ENCODE measurements at places on chromosomes 5 and 9.

DNA sequence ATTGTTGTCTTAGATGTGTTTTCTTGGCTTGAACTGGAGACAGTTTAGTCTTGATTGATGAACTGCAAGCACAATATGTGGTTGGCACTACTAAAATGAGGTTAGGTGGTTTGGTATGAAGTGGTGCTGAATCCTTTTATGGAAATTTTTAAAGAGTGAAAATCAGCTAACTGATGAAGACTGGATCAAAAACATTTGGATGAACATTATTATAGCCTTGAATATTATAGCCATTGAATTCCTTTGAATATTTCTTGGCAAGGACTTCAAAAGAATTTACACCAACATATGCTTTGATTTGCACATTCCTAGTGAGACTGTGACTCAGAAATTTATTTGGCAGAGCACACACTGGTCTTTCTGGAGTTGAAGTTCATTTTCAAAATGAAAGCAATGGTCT, 318.3 kb downstream of the CHSY3 start:
- DNase-seq, result no peak

DNA sequence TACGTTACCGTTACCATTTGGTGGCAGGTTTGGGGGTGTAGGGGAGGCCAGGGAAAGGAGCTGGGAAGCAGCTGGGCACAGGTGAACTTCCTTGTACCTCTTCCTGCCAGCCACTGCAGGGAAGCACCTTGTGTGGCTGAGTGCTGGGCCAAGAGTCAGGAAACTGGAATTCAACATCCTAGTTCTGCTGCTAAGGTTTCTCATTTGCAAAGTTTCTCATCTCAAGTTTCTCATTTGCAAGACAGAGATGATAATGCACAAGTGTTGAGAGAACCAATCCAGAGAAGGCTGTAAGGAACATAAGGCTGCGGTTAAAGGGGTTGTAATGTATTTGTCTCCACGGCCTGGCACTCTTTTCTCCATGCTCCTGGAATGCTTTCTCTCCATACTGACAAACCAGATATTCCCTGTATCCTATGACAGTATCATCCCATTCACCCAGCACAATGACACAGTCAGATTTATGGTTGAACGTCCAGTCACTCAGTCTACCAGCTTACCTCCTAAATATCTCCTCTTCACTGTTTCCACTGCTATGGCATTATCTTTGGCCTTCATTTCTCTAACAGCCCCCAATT, 33.6 kb upstream of the LARP1 start:
- no peak for DNase-seq

- no peak for DNase-seq
Observed at GRCh38 chr5:177023303-177023664, 788 bp downstream of the ZNF346 start.

- DNase-seq, result no peak
Observed at GRCh38 chr5:2929779-2930178, 178.3 kb upstream of the IRX2 start.

DNA sequence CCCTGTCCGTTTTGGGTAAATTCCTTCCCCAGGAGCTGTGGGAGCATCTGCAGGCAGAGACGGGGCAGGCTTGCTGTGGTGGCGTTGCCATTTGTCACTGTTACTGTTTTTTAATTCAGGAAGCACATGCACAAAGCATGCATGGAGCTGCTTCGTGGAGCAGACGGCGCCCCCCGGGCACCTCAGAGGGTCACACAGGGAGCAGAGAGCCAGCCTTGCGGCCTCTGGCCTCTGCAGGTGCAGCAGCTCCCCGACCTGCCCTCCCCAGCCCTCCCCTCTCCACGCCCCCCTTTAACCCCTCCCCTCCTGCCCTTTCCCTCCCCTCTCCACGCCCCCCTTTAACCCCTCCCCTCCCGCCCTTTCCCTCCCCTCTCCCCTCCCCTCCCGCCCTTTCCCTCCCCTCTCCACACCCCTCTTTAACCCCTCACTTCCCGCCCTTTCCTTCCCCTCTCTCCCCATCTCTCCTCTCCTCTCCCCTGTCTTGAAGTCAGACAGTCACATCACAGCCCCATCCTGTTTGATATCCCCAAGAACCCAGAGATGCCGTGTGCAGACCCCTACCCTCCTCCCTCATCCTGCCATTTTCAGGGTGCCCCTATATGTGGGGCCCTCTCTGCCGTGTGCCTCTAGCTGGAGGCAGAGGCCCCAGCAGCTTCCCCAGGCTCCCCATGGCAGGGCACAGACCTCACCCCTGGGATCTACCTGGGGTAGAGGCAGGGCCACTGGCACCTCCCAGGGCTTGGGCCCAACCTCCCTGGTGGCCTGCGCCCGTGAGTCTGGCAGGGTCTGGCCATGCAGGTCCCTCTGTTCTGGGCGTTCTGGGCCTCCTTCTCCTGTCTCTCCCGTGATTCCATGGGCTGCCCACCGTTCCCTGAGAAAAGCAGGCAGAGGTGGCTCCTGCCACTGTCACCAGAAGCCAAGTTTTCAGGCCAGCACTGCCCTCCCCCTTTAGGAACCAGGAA, 29.6 kb upstream of the UBAC1 start:
- DNase-seq, result peak; percentile 79

DNA sequence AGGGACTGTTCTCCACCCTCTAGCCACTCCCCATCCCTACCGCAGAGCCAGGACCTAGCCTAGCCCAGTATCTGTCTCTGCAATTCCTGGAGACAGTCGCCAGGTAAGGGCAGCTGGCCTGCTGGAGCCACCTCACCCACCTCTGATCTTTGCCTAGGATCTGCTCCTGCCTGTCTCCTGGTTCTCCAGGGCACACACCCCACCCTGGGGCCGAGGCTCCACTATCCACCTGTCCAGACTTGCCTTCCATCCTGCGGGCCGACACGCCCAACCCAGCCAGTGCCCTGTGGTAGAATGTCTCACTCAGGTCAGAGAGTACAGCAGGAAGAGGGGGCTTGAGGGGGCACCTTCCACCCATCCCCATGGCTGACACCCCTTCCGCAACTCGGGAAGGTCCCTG, 15.7 kb upstream of the AQP7 start:
- DNase-seq, result no peak

GRCh38 chr5:118146824-118147223, 841.5 kb downstream of the DTWD2 start:
- DNase-seq, result no peak

GRCh38 chr5:6736106-6736505, 22.9 kb downstream of the TENT4A start:
- DNase-seq, result no peak

GRCh38 chr5:8907168-8907868, 638.6 kb downstream of the SEMA5A start:
- DNase-seq, result no peak

GRCh38 chr5:56449071-56449640, 216.0 kb upstream of the ANKRD55 start:
- DNase-seq, result no peak

DNA sequence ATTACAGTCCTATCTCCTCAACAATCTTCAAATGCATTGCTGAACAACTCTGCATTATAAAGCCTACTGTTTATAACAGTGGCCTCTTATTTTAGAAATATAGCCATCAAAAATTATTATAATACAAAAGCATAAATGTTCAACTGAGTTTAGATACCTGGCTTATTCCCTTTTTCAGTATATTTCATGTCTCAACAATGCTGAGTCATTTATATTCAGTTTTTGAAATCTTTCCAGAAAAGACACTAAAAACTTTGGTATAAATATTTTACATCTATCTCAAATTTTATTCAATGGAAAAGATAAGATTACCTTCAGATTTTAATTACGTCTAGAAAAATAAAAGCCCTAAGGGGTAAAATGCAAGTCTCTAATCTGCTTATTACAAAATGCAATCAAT, 37.9 kb downstream of the LURAP1L start:
- no peak for DNase-seq

- no peak for DNase-seq
Observed at GRCh38 chr9:4591123-4591500, 71.0 kb upstream of the PLPP6 start.

DNA sequence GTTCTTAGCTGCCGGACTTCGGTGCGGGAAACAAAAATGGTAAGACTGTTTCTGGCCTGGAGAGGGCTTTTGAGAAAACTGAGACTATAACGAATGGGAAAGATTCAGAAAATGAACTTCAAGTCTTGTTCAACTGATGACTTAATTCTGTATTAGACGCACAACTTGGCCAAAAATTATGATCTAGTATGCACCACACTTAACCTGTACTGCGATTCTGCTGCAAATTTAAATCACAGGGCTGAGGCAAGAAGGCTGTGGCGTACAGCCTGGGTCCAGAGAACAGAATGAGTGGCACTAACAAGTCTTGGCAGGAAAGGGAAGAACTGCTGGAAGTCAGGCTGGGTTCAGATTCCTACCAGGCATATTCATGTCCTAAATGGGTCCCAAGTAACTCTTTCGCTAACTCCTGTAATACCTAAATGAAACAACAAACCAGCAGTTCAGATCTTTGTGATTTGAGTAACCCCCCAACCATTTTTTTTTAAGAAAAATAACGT, 781 bp upstream of the COL23A1 start:
- DNase-seq, result no peak

DNA sequence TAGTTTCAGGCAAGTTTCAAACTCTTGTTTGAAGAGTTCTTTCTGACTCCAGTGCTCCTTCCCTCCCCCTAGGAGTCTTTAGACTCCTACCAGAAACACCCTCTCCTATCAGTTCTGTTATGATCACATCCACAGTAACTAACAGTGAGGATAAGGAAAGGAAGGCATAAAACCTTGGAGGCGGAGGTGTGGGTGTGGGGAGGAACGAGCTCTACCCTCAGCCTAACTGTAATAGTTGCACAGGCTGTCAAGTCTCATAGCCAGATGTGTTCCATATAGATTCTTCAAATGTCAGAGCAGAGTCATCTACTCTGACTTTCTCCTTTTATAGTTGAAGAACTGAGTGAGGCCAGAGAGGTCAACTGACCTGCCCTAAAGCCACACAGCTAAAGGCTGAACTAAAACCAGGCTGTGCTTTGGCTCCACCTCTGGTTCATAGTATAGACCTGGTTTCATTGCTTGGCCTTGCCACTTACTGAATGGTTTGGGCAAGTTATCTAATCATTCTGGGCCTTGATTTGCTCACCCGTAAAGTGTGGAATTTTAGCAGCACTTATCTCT, 34.4 kb upstream of the PIK3R1 start:
- no peak for DNase-seq

DNA sequence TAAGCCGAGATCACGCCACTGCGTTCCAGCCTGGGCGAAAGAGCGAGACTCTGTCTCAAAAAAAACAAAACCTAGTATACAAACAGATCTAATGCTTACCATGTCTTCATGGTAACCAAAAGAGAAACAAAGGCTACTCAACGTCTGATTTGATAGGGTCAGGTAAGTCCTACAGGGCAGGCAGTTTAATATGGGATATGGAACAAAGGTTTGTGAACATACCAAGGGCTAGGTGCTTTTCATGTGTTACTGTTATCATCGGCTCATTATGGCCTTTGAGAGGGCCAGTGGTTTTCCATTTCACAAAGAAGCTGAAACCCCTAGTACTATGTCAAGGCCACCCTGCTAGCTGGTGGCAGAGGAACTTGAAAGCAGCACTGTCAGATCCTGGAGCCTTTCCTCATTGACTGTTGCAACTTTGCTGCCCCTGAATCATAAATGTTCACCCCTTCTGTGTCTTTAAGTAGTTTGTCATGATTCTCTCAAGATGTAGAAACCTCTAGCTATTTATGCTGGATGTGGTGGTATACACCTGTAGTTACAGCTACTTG, 5.1 kb downstream of the IQGAP2 start:
- DNase-seq, result no peak

- DNase-seq, result peak; percentile 15
Observed at GRCh38 chr5:113487416-113487780, 855 bp downstream of the MCC start.

- no peak for DNase-seq
Observed at GRCh38 chr5:136195971-136196820, 3.2 kb upstream of the SMIM32 start.

DNA sequence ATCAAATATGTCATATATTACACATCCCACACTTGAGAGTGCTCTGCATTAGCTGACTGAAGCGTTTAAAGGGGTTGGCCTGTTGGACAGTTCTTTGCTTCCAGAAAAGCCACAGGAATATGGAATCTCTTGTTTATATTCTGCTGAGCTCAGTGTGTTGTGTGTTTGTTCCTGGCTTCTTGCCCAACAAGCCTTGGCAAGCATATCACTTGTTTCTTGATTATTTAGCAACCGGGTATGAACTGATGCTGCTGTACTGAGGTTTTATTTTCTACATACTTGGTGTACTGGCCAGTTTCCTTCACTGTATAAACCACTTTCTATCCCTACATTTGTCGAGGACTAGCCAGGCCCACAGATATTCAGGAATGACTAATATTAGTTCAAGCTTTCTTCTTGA, 378.9 kb downstream of the KCTD16 start:
- no peak for DNase-seq

DNA sequence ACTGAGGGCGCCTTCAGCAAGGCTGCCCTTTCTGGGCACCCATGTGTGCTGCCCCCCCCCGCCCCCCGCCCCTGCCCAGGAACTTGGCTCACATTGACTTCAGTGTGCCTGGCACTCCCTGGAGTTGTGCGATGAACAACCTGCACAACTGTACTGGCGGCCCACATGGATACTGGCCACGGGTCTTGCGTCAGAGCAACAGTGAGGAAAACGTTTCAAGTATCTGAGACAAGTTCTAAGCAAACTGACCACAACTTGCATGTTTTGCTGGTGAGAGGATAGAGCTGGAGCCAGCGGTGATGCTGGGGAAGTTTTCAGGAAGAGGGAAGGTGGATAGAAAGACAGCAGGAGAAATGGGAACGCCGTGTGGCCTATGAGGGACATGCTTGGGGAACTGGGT, 45.4 kb downstream of the HABP4 start:
- DNase-seq, result no peak

DNA sequence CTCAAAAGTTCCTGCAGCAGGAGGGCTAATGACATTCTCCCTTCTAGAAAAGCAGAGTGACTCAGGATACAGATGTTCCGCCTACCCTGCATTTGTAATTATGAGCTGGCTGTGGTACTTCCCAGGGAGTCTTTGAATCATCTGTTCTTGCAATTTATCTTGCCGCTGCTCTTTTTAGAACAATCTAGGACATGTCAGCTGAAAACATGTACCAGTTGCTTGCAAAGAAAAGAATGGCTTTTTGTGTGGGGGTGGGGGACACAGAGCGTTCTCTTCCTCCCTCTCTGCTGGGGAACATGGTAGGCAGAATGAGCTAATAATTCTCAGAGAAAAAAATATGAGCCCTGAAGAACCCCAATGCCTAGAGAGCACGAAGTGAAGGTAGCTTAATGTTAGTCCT, 51.7 kb upstream of the TUT7 start:
- peak; percentile 58 for DNase-seq

DNA sequence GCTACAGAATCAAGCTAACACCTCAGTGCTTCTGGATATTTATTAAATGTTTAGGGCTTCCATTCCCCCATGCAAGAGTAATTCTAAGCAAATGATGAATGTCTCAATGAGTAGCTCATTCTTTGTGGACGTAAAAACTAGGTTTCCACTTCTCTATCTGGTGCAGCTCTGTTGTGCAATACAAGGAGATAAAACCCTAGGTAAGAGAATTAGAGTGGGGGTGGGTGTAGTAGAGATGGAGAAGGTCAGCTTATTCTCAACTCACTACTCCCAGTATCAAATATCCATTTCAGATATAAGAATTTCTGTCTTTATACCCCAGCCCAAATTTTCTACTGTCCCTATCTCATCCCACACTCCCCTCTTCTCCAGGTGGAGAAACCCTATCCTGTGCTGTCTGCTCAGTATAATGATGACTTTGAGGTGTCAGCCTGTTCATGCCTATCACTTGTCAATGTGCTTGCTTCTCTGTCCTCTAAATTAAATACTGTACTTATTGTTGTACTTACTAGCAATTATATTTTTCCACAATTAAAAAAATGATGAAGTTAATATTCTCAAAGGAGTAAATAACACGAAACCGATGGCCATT, 4.3 kb upstream of the FYB1 start:
- DNase-seq, result no peak

All from HCT116 (cell line).